ENCODE measurements at places on chromosomes 16 and 17.

GRCh38 chr17:77646046-77646430, 312.5 kb upstream of the TNRC6C start:
- DNase-seq, result no peak

DNA sequence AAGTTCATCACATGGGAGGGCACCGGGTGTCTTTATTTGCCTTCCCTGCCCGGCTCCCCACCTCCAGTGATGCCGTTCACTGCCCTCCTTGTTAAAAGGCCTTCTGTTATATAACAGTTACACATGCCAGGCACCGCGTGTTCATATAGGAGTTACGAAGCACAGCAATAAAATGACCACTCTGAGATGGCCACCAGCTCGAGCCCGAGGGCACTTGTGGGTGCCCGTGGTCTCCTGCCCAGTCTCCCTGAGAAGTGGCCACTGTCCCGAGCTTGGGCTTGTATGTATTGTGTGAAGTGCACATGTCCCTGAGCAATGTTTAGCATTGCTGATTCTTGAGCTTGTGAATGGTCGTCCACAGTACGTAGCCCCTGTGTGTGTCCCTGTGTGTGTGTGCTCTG, 355.6 kb downstream of the SEC14L1 start:
- no peak for DNase-seq

DNA sequence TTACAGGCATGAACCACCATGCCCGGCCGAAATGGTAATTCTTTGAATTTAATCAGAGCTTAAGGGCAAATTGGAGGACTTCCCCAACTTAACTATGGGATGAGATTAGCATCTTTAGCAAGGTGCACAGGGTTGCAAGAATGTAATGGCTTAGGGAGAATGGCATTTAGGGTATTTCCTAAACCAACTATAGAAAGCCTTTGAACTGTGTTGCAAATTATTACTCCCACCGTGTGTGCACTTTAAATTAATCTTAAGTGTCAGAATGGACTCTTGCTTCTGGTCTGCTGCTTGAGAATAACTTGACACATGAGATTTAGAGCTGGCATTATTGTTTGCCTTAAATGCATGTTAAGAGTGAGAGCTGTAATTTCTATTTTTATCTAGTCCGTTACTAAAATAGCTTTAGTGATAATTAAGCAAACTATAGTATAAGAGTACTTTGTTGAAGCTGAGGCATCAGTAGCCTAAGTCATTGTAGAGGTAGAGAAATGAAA, 59.8 kb downstream of the TUBD1 start:
- DNase-seq, result peak; percentile 63

DNA sequence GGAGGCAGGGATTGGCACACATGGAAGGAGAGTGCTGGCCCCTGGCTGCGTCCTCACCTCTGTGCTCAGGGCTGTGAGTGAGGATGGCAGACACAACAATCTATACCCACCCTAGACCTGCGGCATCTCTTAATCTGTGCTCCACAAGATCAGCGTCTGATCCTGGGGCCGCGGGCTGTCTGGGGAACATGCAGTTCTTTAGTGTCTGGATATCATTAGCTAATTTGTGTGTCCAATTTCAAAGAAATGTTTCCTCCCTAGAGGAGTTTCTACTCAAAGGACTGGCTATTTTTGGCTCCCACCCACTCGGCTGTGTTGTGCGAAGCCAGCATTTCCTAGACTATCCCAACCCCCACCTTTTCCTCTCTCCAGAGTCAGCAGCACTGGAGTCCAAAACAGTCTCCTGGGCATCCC, 93.8 kb downstream of the GRIN2A start:
- peak; percentile 79 for DNase-seq

DNA sequence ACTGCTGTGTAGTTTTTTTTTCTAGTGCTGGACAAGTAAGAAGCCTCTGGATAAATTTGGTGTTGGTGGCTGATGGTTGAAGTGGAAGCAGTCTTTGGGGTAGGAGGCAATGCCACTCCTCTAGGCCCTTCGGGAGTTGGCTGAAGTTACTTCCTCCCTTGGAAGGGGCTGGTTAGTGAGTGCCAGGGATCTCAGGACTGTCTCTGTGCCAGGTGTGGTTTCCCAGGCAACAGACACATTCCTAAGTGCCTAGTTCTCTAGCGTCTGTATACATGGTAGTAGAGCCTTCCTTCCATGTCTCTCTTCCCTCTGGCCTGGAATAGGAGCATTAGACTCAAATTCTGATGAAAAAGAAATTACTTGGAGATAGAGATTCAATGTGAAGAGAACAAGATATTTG, 15.3 kb downstream of the TMEM98 start:
- DNase-seq, result peak; percentile 25

GRCh38 chr17:76870377-76870714, 2.1 kb downstream of the MGAT5B start:
- no peak for DNase-seq

- DNase-seq, result no peak
Measured at GRCh38 chr16:694187-694862, 4.1 kb upstream of the WDR24 start.

- DNase-seq, result no peak
Measured at GRCh38 chr16:2231016-2231931, 5.0 kb upstream of the DNASE1L2 start.

DNA sequence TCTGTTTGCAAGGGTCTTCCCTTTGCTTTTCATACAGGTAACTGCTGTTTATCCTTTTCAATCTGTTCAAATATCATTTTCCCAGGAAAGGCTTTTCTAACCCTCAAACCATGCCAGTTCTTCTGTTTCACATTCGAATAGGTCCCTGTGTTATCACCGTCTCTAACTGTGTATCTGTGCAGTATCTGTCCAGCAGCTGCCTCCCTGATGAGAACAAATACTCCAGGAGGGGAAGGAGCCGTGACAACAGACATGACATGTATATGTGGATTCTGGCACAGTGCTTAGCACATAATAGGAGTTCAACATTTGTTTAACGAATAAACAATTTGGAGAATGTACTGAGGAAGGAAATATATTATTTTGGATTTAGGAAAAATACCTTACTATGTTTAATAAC, 95.7 kb downstream of the STX8 start:
- no peak for DNase-seq

DNA sequence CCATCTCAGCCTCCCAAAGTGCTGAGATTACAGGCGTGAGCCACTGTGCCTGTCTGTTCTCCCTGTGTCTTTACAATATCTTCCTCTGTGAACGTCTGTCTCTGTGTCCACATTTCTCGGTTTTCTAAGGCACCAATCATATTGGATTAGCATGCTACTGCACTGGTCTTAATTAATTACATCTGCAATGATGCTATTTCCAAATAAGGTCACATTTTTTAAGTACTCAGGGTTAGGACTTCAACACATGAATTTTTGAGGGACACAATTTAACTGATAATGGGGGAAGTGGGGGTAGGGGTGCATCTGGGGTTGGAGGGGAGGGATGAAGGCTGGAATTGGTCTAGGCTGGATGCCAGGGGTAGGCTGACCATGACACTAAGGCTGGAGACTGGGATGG, 102.6 kb downstream of the N4BP1 start:
- DNase-seq, result peak; percentile 55

DNA sequence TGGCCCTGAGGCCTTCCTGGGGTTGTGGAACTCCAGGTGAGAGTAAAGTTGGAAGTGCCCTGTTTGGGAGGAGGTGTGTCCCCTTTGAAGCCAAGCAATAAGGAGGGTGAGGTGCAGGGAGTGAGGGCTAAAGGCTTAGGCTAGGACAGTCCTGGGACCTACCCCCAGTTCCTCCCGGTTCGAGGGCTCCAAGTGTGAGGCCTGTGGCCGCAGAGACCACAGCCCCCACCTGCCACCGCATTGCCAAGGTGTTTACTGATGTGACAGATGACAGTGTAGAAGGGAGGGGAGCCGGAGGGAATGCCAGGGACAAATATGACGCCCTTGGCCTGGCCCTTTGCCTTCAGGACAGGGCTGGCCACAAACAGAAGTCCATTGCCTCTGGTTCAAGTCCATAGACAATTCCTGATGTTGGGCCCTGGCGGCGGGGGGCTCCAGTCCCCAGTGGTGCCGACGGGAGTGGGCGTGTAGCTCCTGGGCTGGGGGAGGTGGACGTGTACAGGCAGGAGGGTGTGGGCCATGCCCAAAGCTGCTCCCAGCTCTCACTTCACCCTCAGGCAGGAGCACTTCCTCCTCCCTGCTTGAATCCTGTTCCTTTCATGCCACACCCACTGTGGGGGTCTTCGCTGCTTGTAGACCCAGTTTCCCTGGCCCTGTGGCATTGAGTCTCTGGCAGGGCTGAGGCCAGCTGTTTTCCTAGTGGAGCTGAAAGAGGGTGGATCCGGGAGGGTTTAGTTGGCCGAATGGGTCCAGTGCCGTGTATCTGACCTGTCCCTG, 3.2 kb downstream of the ADORA2B start:
- no peak for DNase-seq

DNA sequence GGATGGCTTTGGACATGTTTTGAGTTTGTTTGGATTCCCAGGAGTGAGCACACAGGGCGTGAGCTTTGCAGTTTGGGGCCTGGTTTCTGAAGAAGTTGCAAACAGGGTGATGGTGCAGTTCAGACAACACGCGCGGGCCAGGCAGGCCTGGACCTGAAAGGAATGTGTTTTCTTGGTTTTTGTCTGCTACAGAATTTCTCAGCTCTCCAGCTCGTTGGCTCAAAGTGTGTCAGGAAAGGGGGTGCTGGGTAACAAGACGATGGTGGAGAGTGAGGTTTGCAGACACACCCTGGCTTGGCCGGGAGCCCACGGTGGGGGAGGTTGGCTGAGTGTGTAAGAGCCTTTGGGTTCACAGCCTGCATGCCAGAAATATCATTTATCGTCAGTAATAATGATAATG, 82.3 kb downstream of the CMIP start:
- peak; percentile 87 for DNase-seq

DNA sequence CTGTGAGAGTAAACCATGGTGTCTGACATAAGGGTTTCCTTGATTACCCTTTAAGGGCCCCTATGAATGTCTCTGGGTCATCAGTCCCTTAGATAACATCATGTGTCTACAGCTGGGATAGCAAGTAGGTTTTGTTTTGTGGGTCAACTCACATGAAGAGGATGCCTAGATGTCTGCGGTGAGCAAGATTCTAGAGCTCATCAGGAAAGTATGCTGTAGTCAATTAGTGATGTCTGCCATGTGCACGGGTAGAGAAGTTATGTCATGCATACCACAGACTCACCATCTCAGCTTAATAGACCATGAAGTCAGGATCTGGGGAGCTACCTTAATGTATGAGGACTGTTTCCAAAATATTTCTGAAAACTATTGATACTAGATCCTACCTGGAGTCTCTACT, 57.5 kb downstream of the CDH13 start:
- peak; percentile 28 for DNase-seq

GRCh38 chr16:81121474-81121990, 25.3 kb upstream of the GCSH start:
- DNase-seq, result no peak

GRCh38 chr17:2060681-2061440, 6.0 kb downstream of the HIC1 start:
- peak; percentile 35 for DNase-seq

DNA sequence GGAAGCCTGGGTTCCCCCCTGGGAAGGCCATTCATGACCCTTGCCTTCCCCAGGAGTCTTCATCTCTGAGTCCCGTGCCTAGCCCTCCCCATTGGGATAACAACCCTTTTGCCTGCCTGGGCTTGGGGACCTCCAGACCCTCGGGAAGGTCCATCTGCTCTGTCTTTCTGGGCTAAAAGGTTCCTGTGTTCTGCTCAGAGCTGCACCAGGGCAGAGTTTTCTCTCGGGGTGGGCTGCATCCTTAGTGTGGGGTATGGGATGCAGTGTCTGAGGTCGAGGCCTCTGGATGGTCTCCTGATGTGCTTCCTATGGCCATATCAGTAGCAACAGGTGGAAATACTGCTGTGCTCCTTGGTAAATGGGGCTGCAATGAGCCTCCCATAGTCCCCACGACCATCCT, 22.9 kb upstream of the PLLP start:
- no peak for DNase-seq

DNA sequence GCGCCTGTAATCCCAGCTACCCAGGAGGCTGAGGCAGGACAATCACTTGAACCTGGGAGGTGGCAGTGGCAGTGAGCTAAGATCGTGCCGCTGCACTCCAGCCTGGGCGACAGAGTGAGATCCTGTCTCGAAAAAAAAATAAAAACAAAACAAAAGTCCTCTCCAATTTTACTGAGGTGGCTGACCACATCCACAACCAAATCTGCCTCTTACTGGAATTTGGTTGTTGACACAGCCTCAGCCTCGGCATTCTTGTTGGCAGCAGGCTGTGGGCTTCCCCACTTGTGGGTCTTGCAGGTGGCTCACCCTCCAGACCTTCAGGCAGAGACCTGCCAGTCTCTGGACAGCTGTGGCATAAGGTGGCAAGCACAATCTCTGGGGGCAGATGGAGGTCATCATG, 15.6 kb downstream of the B4GALNT2 start:
- DNase-seq, result no peak

DNA sequence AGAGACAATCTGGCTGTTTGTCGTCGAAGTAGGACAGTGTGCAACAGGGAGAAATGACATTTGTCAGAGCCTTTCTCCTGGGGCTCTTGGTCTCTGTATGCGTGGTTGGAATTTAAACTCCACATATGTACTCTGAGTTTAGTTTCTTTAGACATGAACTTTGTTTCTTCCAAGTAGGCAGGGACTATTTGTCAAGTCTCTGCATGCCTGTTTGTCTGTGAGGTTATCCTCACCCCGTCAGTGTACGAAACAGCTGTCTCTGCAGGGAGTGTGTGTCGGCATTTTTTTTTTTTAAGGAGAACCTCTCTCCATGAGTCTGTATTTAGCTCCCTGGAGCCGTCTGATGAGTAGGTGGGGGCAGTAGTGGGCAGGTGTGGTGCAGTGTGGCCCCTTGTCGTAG, 29.7 kb downstream of the NDEL1 start:
- DNase-seq, result no peak

DNA sequence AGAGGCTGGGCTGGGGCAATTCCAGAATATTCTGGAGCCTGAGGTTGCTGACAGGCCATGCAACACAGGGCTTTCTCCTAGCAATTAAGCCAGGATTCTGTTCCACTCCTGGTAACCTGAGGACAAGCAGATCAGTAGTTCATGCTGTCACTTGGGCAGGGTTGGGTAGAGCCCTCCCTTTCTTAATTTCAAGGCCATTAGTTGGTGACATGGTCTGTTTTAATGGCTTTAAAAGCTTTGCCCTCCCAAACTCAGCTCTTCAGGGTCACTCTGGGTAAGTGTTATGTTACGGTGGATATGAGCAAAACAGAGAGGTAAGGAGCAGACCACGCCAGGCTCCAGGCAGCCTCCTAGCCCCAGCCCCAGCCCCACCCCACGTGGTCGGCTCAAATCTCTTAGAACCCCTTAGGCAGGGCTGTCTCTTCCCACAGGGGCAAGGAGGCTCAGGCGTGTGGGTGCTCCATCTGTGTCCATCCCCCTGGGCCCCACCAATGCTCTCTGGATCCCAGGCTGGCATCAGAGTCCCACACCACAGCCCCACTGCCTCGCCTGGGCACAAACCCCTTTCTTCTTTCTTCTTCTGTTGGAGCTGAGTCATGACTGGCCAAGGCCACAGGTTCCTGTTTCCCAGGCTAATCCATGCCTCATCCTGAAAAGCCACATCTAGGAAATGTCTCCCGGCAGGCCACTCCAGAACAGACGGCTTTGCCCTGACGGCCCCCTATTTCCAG, 27.5 kb downstream of the CEP295NL start:
- peak; percentile 29 for DNase-seq

Measured in fibroblast of upper back skin (primary cell).